GM18507 (cell line): ENCODE measurements at places on chromosomes 1 and 21.

DNA sequence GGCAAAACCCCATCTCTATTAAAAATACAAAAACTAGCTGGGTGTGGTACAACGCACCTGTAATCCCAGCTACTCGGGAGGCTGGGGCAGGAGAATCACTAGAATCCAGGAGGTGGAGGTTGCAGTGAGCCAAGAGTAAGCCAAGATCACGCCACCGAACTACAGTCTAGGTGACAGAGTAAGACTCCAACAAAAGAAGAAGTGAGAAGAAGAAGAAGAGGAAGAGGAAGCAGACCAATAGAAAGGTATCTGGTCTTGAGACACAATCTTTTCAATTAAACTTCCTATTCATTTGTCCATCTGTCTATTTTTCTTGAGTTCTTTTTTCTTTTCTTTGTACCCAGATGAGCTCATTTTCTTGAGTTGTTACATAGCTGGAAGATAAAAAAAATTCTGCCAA is 55.7 kb upstream of the ACADM start:
- no peak for DNase-seq

- DNase-seq = no peak
These were observed 503.9 kb upstream of the USP24 start for GRCh38 chr1:55718758-55719671.

DNA sequence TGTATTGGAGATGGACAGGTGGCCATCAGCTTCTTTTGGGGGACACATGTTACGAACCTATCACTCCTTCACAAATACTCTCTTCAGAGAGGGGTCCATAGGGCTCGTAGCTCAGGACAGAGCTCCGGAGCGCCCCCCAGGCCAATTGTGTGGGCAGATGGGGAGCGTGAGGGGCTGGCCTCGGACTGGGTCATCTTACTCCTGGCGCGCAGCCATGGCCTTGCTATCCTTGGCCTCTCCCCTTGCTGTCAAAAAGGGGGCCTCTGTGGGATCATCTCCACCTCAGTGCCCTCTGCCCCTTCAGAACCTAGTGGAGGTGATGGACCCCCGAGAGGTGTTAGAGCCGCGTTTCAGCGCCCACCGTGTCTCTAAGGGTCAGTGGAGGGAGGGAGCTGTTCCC is 35.0 kb downstream of the ATP5PO start:
- DNase-seq = no peak

DNA sequence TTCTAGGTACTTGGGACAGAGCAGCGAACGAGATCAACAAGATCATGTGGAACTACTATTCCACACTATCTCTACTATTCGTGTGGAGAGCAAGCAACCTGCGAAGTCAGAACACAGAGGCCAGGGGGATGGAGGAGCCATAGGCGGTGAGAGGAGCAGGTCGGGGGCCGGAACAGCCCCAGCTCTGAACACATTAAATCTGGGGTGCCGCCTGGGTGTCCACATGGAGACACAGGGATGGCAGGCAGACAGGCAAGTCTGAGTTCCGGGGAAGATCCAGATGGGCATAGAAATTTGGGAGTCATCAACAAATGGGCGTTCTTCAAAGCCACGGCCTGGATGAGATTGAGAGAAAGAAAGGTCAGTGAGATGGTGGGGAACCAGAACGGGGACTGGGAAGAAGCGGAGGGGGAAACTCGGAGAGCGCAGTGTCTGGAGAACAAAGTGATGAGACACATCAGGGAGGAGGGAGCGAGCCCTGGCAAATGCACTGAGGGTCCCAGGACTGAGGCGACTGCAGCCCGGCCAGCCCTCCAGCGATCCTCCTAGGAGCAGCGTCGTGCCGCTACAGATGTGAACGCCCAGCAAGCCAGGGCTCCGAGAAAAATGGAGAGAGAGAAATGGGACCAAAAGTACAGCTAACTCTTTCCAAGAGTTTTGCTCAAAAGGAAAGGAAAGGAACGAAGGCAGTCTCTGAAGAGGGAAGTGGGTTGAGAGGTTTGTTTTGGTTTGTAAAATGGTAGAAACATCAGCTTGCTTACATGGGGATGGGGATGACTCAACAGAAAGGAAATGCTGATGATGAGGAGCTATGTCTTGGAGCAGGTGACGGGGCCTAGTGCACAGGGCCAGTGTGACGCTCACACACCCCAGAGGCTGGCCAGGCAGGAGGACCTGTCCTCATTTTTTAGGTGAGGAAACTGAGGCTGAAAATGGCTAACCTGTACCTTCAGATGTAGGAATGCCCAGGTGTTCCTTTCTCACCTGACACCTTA is 84.5 kb downstream of the GLIS1 start:
- DNase-seq = no peak

GRCh38 chr21:38917043-38917774 is 111.5 kb downstream of the ETS2 start:
- DNase-seq = no peak

DNA sequence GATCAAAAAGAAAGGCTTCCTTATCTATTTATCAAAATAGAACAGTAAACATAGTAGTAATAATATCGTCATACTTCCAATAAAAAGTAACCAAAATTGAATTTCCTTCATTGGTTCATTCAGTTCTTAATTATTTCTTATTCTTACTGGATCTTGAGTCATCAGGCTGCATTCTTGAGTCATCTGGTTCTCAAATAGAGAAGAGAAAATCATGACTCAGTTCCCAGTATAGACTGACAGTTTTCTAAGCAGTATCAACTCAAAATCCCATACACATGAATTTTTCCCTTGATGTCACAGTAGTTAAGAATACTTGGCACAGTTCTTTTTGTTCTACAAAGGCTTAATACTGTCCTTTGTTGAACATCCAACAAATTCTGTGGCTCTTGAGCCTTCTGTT is 626.9 kb upstream of the ADGRL4 start:
- no peak for DNase-seq

DNA sequence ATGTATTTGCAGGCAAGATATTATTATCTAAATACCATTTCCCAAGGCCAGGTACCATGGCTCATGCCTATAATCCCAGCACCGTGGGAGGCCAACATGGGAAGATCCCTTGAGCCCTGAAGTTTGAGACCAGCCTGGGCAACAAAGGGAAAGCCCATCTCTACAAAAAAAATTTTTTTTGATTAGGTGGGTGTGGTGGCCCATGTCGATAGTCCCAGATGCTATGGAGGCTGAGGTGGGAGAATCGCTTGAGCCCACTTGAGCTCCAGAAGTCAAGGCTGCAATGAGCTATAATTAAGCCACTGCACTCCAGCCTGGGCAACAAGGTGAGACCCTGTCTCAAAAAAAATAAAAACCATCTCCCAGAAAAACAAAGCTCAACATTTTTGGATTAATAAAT is 2.2 kb downstream of the STMN1 start:
- no peak for DNase-seq
